ENCODE measurements at places on chromosomes 4 and X. TPM values are rescaled to one million over a fixed set of nuclear protein-coding genes. Genes with fewer than 3 reads are reported as not detected.
A peak's percentile ranks its signal among the peaks of the same experiment; 100 is the strongest.

Gene FAM236A
- not detected for total RNA-seq

Gene AVPR2
- total RNA-seq: not detected

Gene CWH43
- not detected for total RNA-seq

Gene KLF8
- 4.8 TPM for total RNA-seq

Gene ARHGEF38
- 1.6 TPM for total RNA-seq

Gene RTL3
- not detected for total RNA-seq

- DNase-seq: no peak
Observed at GRCh38 chr4:31674313-31674947, 954.3 kb downstream of the PCDH7 start.

DNA sequence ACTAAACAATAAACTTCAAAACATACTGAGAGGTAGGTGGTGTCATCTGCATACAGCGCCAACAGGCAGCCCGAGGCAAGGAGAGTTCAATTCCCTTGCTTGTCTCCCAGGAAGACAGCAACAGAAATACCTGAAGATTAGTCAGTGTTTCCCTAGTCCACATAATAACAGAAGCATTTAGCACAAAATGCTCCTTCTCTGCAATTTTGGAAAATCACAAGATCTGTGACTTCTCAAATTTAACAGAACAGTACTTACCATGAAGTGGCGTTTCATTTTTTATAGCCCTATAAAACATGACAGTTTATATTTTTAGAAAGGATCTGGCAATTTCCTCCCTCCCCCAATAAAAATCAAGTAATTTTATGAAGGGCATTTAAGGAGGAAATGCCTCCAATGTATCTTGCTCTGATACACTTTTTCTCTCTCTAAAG, 67.1 kb upstream of the MYOZ2 start:
- DNase-seq: no peak

DNA sequence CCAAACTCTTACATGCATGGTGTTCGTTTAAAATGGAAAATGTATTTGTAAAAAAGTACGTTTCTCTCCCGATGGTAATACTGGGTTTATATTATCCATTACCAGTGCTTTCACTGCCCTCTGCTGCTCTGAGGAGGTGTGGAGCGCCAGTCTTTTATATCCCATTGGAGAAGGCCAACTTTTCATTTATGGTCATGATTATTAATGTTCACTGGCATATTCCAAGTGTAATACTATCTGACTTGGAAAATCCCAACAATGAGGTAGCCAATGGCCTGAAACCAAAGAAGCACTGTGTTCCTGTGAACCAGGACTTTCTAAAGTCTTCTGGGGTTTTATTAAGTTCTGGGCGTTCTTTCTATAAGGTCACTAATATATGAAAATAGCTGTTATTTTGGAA, 80.7 kb downstream of the SYNPO2 start:
- DNase-seq: no peak

GRCh38 chrX:55220119-55220794, at the start of gene PAGE5:
Gene PAGE5 (plus strand): TSS chrX:55220346. CDS start chrX:55221383, 1,037 bp downstream.
- no peak for DNase-seq

GRCh38 chr4:6355052-6355451, 85.4 kb downstream of the WFS1 start:
- no peak for DNase-seq

GRCh38 chrX:70026112-70026850, 23.5 kb downstream of the AWAT2 start:
- DNase-seq: no peak

DNA sequence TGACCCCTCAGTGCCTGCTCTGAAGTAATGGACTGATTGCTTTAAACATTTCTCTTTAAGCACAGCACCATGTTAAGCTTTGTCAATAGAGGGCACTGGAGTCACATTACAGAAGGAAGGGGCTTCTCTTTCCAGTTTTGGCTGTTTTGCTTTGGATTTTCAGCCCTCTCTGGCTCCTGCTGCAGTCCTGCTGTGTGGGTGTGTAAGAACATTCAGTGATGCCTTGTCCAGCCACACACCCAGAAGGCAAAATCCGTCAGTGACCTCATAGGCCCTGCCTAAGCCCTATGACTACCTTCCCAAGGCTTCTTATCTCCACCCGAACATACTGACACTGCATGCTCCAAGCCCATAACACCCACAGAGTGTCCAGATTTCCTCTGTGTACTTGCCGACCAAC, 215.3 kb upstream of the CTSO start:
- no peak for DNase-seq

DNA sequence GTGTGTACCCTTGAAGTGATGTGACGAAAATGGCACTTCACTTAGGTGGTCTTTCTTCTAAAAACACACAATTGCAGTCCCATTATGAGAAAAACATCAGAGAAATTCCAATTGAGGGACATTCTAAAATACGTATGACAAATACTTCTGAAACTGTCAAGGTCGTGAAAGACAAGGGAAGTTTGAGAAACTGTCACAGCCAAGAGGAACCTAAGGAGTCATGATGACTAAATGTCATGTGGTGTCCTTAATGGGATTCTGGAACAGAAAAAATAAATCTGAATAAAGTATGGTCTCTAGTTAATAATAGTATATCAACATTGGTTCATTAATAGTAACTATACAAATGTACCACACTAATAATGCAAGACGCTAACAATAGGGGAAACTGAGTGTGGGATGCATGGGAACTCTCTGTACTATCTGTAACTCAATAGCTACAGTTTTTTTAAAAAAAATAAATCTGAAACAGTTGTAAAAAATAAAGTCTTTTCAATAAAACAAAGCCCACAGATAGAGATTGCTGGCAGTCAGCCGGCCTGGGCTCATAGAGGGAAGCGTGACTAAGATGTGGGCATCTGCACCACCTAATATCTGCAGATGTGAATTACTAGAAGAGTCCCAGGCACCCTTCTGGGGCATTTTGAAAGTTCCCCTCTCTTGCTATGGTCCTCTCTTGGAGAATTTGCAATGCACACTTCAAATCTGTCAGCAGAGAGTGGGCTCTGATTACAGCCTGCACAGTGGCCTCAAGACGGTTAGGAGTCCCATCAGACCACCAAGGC, 47.6 kb downstream of the MID1IP1 start:
- DNase-seq: no peak

DNA sequence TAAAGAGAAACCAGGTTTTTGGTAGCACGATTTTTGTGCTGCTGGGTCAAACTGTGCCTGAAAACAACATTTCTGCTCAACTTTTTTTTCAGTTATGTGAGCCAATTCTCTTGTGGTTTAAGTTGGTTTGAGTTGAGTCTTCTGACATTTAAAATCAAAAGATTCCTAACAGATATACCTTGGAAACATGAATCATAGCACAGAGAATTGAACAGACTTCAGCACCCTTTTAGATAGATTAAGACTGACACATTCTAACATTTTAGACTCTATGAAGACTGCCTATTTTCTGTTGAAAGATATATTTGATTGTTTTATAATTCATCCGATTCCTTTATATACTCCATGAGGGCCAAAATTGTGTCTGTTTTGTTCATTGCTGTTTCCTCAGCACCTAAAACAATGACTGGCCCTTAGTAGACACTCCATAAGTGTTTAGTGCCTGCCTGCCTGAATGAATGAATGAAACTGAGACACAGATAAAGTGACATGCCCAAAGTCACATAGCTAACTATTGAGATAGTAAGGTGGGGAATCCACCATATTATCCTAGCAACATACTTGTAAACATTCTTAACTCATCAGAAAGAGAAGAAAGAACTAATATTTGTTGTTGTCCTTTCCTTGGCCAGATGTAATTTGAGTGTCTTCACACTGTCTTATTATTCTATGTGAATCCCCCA, 624.0 kb downstream of the MID1IP1 start:
- DNase-seq: no peak

- peak; percentile 38 for DNase-seq
Observed at GRCh38 chr4:15654593-15655222, 449 bp downstream of the FBXL5 start.

- DNase-seq: no peak
Observed at GRCh38 chrX:21181232-21181853, 192.9 kb upstream of the CNKSR2 start.

- no peak for DNase-seq
Observed at GRCh38 chrX:125175991-125176584, 143.6 kb upstream of the TEX13C start.

DNA sequence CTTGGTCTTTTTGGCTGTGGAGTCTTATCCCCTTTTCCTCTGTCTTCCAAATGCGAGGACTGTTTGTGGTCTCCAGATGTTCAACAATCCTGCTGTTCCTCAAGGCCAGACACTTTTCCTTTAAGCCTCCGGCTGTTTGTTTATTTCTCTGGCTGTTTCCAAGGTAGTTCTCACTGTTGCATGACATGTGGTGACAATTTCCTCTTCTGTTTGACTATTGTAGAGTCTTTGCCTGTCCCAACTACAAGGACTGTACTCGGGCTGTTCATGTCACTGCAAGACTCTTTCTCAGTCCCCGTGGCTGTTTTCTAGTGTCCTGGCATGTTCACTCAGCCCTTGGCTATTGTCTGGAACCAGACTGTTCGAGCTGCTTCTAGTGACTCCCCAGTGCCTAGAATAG, 50.6 kb downstream of the ZNF157 start:
- DNase-seq: no peak
